Right ventricle myocardium superior (tissue), 1 donor: ENCODE measurements at places on chromosomes 5 and 9. TPM values are rescaled to one million over a fixed set of nuclear protein-coding genes. Genes with fewer than 3 reads are reported as not detected.

GRCh38 chr9:130498298-130498917 is 53.6 kb downstream of the ASS1 start:
- DNase-seq, result no peak

DNA sequence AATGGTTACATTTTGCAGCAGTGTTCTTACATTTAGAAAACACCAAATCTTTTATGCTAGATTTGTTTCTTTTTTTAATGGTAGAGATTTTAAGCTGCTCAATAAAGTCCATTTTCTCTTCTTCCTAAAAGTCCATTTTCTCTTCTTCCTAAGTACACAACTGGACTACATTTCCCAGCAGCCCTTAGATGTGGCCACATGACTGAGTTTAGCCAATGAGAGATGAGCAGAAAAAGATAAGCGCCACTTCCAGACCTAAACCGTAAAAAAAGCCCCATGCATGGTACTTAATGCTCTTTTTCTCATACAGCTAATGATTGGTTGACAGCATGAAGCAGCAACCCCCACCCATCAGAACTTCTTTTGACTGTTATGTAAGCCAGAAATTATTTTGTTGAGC is 206.7 kb downstream of the FAM114A2 start:
- no peak for DNase-seq

The BHMT gene
- 0.11 TPM for total RNA-seq

The CKS2 gene
- 7.1 TPM for total RNA-seq

The IL9 gene
- not detected for total RNA-seq
